ENCODE measurements at places on chromosomes 12 and 14.

GRCh38 chr12:80268924-80269749, 169.8 kb downstream of the OTOGL start:
- DNase-seq = no peak

DNA sequence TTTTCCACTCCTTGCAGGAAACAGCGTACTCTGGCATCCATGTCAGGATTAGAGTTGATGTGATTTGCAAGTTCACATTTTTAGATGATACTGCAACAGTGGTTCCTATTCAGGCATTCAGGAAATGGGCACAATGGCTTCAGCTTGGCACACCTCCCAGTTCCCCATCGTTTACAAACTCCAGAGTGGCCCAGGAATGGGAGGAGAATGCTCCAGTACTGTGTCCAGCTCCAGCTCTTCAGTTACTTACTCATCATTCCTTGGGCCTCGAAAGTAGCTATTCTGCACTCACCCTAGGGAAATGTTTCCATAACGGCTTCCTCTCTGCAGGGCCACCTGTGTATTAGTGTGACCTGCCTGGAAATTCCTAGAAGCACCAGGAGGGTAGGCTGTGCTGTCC, 239.7 kb upstream of the RGS6 start:
- no peak for DNase-seq

DNA sequence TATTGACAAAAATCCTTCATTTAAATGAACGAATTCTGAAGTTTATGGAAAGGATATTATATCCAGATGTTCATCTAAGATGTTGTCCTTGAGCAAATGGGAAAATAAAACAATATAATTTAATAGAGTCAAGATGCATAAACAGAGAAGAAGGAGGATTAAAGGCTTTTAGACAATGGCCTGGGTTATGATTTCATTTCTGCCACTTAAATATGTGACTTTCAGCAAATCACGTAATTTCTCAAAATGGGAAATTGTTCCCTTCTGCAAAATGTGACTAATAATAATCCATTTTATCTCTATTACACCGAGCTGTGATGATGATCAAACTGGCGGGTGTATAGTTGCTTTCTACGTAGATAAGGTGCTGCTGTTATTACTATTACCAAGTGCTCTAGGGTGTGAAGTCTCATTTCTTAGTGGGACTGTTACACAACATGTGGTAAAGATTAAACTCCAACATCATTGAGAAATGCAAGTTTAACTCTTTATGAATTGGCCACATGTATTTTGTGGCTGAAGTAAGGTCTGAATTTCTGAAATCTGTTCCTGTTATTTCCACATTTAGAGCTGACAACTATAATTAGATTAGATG, 157.0 kb downstream of the MYRFL start:
- no peak for DNase-seq

GRCh38 chr14:96275177-96276112, 19.4 kb downstream of the BDKRB1 start:
- DNase-seq = peak; percentile 25

DNA sequence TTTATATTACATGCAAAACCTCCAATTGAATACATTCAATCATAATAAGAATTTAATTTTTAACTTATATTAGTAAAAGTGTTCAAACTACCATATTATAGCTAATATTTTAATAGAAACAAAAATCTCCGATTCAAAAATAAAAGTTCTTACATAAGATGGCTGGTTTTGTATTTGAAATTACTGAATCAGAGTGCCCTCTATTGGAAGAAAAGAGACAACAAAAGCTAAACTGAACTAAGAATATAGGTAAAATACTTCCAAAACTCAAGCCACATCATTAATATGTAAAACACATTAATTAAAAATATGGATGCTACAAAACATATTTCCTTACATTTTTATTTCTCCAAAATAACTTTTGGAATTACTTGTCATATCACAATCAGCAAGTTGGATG, 120.3 kb downstream of the GARIN6 start:
- no peak for DNase-seq
